NCI-H524 (cell line): ENCODE measurements at places on chromosomes 16 and 17.
A peak's percentile ranks its signal among the peaks of the same experiment; 100 is the strongest.

GRCh38 chr16:69294051-69294450 lies 17.1 kb upstream of the VPS4A start:
- DNase-seq, result no peak

DNA sequence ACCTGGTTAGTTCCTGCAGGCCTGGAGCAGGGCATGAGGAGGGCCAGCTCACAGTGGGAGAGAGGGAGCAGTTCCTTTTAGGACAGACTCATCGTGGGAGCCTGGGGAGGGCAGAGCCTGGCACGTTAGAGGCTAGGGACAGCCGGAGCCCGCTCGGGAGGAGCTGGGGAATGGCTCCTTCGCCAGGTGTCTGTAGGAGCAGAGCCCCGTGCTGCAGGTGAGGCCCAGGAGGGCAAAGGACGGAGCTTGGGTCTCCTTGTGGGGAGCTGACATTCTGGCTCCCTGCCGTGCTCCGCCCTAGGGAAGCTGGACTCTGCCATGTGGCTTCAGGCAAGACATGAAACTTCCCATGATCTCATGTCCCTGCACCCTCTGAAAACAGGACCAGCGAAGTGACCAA lies 18.7 kb upstream of the MTSS2 start:
- DNase-seq, result no peak

DNA sequence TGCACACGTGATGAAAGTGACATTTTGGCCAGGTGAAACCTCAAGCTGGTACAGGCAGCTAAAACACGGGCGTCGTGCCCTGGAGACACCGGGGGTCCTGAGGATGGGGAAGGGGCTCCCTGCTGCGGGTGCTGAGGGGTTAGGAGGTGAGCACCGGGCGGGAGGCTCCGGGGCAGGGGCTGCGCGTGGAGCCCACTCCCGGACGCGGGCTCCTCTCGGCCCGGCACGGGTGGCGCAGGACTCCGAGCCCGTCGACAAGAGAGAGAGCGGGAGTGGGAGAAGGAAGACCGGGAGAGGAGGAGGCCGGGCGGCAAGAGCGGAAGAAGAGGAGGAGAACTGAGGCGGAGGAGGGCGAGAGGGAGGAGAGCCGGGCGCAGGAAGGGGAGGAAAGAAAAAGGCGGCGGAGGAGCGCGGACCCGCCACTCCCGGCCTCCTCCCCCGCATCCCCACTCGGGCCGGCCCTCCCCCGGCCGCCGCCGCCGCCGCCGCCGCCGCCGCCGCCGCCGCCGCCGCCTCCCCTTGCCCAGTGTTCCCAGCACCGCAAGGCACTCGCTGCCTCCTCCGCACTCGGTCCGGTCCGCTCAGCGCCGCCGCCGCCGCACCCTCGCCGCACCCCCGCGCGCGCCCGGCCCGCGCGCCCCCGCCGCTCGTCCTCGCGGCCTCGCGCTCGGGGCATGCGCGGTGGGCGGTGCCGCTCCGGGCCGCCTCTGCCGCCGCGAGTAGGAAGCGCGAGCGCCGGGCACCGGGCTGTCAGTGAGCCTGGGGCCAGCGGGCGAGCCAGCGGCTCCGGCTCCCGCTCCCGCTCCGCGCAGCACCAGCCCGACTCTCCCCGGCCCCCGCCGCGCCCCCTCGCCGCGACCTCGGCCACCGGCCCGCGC lies at the start of gene PRKCA:
TSS of gene PRKCA (plus strand) at position 750 of the 878 bp plus-strand sequence.
- DNase-seq, result peak; percentile 74

DNA sequence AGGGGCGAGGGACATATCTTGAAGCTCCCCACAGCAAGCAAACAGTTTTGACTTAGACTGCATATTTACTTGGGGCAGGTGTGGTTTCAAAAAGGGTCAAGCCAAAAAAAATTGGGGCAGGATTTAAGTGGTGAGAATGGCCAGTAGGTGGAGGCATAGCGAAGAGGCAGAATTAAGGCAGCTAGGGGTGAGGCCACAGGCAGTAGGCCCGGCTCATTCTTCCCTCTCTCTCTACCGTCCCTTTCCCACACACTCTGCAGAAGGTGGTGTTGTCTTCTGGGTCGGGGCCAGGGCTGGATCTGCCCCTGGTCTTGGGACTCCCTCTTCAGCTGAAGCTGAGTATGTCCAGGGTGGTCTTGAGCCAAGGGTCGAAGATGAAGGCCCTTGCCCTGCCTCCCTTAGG lies 2.6 kb downstream of the SHBG start:
- peak; percentile 29 for DNase-seq

DNA sequence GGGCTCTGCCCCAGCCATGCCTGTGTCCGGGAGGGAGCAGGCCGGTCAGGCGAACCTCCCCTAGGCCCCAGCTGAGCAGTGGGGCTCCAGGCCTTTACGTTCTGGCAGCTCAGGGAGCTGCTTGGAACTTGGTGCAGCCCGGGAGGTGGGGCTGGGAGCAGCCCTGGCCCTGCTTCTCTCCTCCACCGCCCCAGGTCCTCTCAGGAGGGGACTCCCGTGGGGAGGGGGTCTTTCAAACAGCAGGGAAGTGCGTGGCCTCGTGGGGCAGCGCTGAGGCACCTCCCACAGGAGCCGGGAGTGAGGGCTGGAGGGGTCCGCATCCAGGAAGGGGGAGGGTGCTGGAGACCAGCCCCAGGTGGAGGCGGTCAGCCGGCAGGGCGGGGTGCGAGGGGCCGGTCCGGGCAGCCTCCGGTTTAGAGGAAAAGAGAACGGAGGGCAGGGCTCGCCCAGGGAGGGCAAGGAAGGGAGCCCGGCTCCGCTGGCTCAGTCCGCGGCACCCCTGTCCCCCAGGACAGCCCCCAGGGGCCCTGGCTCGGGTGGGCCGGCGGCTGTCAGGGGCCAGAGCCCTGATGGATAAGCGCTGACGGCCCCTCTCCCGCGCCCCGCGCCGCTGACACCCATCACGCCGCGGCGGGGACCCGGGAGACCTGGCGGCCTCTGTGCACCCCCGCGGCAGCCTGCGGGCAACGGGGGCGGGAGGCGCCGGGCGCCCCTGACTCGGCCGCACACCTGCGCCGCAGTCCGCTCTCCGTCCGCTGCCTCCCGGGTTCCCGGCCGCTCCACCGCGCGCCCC lies 587 bp upstream of the PRR35 start:
- DNase-seq, result peak; percentile 23

DNA sequence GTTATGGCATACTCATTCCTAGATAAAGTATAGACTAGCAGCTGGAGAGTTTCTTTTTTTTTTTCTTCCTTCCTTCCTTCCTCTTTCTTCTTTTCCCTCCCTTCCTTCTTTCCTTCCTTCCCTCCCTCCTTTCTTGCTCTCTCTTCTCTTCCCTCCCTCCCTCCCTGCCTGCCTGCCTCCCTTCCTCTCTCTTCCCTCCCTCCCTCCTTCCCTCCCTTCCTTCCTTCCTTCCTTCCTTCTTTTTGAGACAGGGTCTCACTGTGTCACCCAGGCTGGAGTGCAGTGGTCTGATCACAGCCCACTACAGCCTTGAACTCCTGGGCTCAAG lies 7.0 kb upstream of the SNTB2 start:
- DNase-seq, result no peak
